ENCODE measurements at places on chromosomes 16 and 17.

GRCh38 chr17:74240618-74241205, 27.3 kb downstream of the TTYH2 start:
- no peaks in the 10 kb centered on the region for H3K27me3 ChIP-seq
- no peaks in the 10 kb centered on the region for H3K4me1 ChIP-seq
- H3K36me3 ChIP-seq, result no peaks in the 10 kb centered on the region
- no peak for DNase-seq

DNA sequence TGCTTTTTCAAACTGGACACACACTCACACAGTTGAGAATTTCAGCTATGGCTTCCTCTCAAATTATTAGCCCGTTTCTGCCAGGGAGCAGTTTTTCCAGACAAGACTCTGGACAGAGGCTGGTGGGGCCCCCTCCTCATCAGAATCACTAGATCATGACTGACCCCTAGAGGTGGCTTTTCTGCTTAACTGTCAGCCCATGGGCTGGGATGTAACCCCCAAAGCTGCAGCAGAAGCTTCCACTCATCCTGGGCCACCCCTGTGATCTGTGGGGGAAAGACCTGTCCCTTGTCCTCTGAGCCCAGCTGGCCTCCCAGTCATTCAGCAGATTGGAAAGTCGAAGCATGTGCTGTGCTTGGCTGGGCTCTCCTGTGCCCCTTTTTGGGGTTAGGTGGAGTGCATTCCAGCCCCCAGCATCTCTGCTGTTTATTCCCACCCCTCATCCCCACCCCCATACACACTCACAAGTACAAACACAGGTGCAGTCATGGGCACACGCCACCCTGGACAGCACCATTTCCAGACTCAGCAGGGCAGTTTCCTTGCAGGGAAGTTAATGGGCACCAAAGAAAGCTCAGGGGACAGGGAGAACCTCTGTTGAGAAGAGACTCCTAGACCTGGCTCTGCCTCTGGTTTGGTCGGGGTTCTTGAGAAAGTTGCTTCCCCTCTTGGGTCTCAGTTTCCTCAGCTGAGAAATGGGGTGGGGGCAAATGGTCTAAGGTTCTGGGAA, 77.6 kb upstream of the RBL2 start:
- no peak overlapping the region for H3K4me3 ChIP-seq
- no peak overlapping the region for H3K27ac ChIP-seq
- H3K27me3 ChIP-seq, result no peaks in the 10 kb centered on the region
- DNase-seq, result no peak
- no peaks in the 10 kb centered on the region for H3K36me3 ChIP-seq

DNA sequence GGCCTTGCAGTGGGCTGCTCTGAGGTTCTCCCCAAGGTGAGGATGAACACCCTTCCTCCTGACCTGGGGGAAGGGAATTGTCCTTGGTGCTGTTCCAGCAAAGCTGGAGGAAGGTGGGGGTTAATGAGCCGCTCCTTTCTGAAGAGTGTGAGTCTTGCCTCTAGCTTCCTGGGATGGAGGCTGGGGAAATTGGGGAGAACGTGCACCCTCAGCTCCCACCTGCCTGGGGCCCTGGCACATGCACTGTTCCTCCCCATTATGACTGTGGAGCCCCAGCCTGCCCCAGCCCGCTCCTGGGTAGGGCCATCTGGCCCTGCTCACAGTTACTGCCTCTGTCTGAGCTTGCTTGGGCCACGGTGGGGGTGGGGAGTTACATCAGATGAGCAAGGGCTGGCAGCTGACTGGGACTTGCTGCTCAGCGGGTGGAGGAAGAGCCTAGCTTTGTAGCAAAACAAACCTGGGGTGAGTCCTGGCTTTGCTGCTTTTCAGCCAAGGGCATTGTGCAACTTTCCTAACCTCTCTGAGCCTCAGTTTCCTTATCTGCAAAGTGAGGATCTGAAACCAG, 11.1 kb downstream of the TNS4 start:
- no peak overlapping the region for H3K4me3 ChIP-seq
- DNase-seq, result peak; percentile 74
- no peaks in the 10 kb centered on the region for H3K27me3 ChIP-seq
- peaks cover 10% of the 10 kb centered on the region for H3K4me1 ChIP-seq

DNA sequence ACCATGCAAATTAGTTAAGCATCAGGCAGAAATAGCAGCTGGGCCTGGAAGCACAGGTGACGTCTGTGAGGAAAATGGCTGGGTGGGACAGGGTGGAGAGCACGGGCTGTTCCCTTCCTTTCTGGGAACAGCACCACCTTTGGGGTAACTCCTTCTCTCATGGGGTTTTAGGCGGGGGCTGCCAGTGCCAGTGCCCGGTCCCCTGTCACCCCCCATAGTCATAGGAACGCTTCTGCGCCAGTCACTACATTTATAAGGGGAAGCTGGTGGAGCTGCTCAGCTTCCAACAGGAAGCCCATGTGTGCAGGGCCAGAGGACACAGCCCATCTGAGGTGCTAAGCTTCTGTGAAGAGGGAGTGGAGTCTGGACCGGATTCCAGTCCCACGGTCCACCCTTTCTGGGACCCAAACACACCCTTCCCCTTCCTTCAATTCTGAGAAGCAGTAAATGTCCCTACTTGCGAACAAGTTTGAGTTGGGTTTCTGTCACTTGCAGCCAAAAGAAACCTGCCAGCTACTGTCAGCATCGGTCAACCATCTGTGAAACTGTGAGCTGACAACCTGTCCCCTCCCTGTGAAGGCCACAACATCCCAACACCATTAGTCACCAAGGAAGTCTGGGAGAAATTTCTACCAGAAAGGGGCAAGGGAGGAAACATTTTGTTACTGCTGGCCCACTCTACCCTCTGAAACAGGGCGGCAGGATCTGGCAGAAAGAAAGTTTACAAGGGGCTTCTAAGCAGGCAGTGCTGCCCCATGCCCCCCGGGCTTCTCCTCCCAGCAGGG, 86.0 kb upstream of the AMZ2 start:
- no peak overlapping the region for H3K27ac ChIP-seq
- no peaks in the 10 kb centered on the region for H3K27me3 ChIP-seq
- H3K4me1 ChIP-seq, result no peaks in the 10 kb centered on the region
- DNase-seq, result no peak
